ENCODE measurements at places on chromosomes 2 and 18.

- no peak for DNase-seq
Measured at GRCh38 chr18:70072678-70073077, 125.0 kb upstream of the CD226 start.

DNA sequence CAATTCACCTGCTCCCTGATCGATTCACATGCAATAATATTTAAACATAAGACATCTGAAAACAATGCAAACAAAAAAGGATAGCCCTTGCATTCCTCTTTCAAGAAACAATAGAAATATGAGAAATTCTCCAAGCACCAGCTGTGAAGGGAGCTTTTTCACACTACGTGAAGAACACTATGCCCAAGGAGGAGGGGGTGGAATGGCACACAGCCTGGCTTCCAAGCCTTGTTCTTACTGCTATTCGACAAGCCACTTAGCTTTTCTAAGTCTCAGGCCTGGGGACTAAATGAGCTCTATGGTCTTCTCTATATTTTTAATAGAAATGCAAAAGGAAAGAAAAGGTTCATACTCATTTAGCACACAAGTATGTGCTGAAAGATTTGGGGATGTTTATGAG is 92.2 kb upstream of the CHRNA1 start:
- no peak for DNase-seq

DNA sequence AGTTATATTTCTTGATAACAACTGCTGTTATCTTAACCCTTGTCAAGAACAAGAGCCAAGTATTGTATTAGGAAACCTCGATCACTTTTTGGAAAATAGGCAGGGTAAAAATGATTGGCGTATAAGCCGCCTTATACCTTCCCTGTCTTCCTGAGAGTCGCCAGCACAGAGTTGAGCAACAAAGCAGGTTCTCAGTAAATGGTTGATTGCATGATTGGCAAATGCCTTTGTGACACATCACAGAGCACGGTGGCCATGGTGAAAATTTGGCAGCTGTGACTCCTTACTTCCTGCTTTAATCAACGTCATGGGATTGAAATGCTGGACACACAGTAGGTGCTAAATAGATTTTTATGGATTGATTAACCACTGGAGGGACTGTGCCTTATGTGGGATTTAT is 3.9 kb upstream of the KLHL29 start:
- peak; percentile 72 for DNase-seq

- no peak for DNase-seq
Measured at GRCh38 chr2:19490846-19491435, 132.5 kb upstream of the OSR1 start.

DNA sequence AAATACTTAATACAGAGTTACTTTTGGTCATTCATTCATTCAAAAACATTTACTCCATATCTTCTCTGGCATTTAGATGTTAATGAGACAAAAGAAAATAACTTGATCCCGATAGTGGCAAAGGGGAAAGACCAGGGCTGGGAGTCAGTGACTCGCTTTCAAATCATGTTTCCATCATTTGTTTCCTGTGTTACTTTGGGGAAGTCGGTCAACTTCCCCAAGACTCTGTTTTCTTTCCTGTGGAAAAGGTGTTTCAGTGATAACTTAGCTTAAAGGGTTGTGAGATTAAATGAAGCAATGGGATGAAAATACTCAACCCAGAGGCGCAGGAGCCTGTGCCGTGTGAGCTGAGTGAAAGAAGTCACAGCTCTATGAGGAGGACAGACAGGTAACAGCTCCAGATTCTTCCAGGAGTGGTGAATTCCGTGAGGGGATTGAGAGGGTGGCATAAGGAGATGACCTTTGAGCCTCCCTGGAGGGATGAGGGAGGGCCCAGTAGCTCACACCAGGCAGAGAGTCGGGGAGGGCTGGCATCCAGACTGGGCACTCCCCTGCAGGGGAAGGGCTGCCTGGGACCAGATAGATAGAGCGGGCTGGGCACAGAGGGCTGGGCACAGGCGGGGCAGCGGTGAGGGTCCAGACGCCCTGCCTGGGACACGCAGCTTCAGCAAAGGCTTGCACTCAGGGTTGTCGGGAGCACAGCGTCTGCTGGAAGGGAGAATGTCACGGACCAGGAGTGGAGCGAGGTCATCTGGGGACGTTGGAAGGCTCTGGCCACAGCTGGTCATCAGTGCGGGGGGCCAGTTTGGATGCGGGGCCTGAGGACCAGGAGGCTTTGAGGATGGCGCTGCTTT is 70.1 kb downstream of the TSHZ1 start:
- no peak for DNase-seq

DNA sequence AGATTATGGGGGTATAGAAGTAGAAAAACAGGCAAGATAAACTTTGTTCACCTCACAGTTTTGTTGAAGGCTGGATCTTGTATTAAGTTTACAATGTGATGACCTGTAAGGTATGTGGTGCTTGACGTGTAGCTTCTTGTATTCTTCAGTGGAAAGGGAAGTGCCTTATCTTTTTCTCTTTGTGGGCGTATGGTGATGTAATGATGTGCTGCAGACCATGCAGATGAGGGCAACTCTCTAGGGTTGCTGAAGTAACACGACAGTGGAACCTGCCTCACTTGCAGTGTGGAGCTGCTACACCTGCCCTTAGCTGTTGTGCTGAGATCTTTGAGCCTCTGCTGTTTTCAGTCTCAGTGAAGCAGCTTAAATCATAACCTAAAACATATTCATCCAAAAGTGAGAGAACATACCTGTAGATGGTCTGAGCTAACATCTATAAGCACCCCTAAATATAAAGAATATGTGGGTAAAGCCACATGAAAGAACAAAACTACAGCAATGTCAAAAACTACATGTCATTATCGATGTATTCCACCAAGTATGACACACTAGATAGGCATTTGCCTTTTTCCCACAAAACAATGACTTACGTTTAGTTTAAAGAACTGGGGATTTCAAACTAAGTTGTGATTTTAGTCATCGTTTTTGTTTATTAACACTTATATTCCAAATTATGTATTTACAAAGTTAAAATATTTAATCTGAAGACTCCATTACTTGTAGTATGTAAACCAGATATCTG is 1144.1 kb downstream of the CNTNAP5 start:
- no peak for DNase-seq

DNA sequence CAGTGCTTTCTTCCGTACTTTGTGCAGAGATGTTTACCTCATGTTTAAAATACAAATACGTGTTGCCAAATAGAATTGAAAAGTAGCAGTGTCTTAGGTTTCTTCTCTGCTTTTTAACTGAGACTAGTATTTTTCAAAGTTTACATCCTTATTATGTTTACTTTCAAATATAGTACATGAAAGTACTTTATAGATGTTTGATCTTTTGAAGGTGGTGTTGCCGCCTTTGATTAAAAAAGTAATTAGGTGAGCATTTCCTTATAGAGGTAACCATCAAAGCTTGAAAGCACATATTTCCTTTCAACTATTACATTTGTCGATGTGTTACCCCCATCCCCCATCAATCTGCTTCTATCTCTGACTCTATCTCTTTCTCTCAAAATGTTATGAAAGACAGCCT is 87.0 kb downstream of the CERS6 start:
- no peak for DNase-seq

GRCh38 chr18:32770054-32770665 is 2.7 kb downstream of the KLHL14 start:
- no peak for DNase-seq

DNA sequence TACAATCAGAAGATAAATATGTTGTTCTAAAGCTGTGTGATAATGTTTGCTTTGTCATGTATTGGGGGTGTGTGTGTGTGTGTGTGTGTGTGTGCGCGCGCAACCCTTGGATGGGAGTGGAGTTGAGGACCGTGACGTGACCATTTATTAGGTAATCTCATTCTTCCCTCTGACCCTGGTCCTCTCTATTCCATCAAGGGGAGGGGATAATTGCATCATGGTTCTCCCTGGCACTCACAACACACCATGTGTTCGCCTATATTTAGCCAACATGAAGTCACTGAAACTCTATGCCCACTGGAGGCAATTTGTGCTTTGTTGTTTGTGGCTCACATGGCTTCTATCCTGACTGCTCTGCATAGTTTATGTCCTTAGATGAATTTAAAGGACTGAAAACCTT is 79.8 kb upstream of the LRPPRC start:
- DNase-seq: no peak

DNA sequence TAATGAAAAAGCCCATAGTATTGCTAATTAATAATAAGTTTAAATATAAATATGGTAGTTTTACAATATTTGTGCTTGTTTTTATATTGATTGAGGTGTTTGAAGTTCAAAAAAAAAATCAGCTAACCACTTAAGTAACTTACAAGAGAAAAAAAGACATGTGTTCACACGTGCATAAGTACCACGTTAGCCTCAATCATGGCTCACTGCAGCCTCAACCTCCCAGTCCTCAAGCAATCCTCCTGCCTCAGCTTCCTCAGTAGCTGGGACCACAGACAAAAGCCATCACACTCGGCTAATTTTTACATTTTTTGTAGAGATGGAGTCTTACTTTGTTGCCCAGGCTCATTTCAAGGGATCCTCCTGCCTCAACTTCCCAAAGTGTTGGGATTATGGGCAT is 19.4 kb downstream of the MGAT4A start:
- DNase-seq: no peak

DNA sequence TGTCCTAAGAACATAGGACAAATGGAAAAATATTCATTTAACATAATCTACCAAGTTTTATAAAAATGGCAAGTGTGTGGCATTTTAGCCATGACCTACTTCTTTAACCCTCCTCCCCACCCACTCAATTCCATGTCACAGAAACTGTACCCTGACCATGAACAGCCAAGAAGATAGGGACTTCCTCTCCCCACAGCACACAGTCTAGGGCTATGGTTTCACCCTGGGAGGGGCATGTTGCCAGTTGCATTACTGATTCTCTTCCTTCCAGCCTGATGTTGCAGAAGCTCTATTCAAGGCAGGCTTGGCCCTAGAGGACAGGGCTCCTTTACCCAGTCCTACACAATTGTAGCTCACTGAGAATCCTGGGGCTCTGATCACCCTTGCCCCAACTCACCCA is 153.6 kb upstream of the KLF7 start:
- no peak for DNase-seq

- peak; percentile 57 for DNase-seq
Measured at GRCh38 chr2:54497763-54498680, 41.9 kb downstream of the SPTBN1 start.

- DNase-seq: no peak
Measured at GRCh38 chr2:62364791-62365528, 141.0 kb downstream of the TMEM17 start.

- no peak for DNase-seq
Measured at GRCh38 chr2:182280118-182280517, 146.7 kb downstream of the PDE1A start.

DNA sequence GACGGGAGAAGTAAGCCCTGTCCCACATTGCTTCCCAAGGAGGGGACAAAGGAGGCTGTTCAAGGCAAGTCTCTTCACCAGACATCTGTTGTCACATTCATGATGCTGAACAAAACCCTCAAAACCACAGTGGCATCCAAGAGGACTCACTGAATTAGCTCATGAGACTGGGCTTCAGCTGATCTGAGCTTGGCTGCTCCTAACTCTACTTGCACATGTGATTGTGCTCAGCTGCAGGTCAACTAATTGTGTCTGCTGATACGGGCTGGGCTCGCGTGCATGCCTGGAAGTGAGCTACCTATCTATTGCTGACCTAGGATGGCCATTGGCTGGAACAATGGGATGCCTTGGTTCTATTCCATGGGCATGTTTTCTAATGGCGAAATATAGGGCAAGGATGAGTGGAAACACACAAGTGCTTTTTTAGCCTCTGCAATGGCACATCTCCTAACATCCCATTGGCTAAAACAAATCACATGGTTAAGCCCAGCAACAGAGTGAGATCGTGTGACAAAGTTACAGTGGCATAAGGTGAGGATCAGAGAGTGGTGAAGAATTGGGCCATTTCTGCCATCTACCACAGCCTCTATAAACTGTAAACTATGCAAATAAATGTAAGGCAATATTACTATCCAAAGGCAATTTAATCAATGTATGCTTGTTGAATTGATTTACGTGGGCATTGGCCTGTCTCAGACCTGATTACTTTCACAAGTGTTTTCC is 52.9 kb upstream of the CAPN13 start:
- no peak for DNase-seq

DNA sequence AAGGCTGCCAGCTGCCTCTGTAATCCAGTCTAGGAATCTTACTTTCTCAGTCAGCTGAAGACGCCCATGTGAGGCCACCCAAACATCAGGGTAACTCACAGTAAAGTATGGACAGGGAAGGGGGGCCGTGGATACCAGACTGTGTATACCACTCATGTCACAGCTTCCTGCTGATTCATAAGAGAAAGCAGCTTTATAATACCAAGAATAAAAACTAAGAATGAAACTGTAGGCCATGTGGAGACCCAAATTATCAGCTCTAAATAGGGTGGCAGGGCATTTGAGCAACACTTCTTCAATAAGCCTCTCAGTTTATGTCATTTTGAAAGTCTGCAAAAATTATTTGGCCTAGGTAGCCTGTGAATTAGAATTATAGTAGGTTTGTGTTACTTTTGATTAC is 115.0 kb upstream of the CDCA7 start:
- no peak for DNase-seq

All from left lung (tissue), 14 donors.